ENCODE measurements at places on chromosomes 5 and 9.

GRCh38 chr5:171990713-171991015 lies 15.8 kb downstream of the FBXW11 start:
- no peak for DNase-seq

DNA sequence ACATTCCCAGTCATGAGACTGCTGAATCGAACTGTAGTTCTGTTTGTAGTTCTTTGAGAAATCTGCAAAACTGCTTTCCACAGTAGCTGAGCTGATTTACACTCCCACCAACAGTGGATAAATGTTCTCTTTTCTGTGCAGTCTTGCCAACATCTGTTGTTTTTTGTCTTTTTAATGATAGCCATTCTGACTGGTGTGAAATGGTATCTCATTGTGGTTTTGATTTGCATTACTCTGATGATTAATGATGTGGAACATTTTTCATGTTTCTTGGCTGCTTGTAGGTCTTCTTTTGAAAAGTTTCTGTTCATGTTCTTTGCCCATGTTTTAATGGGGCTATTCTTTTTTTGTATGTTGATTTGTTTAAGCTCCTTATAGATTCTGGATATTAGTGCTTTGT lies 187.3 kb upstream of the TLE4 start:
- DNase-seq: no peak

GRCh38 chr5:55570026-55570425 lies 35.3 kb upstream of the PLPP1 start:
- no peak for DNase-seq

DNA sequence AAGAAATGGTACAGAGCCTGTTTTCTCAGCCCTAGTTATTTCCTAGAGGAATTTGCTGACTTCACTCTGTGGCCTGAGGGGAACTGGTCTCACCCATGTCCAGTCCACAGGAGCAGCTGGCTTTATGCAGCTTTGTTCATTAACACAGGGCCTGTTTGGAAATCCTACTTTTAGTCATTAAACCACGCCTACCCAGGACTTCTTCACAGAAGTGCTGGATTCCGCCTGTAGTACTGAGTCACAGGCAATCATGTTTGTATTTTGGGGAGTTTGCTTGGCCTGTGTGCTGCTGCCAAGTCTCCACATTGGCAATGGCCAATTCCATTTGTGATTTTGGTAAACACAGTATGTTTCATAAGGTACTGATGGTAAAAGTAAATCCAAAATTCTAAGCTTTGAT lies 52.8 kb downstream of the CTNND2 start:
- DNase-seq: no peak

DNA sequence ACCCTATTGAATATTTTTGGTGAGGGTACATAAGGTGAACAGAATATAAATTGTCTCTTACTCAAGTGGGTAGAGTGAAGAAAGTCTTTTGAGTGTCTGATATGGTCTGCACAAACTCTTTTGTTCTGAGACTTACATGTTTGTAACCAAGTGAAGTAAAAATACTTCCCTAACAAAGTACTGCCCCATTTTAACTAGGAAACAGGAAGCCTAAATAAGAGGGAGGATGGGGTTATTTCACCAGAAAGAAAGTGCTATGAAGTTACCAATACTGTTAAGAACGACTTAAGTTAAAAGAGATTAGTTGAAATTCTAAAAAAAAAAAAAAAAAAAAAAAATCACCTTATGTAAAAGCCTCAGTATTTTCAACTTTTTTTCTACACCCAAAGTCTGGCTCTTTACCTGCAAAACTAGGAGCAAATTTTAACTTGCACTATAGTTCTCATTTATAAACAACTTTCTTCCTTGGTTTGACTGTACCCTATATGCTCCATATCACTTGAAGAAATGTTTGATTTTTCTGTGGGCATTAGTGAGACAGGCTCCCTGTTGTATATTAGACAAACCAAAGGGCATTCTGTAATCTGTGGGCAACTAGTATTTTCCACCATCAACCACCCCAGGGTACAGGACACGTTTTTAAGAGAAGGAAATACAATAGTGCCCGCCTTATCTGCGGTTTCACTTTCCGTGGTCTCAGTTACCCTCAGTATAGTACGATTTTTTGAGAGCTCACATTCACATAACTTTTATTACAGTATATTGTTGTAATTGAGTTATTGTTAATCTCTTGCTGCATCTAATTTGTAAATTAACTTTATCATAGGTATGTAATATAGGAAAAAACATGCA lies 127.7 kb downstream of the NR3C1 start:
- no peak for DNase-seq

Measured in skeletal muscle cell (primary cell).